Stimulated activated naive CD4-positive, alpha-beta T cell (primary cell): ENCODE measurements at places on chromosomes 2 and 18.

DNA sequence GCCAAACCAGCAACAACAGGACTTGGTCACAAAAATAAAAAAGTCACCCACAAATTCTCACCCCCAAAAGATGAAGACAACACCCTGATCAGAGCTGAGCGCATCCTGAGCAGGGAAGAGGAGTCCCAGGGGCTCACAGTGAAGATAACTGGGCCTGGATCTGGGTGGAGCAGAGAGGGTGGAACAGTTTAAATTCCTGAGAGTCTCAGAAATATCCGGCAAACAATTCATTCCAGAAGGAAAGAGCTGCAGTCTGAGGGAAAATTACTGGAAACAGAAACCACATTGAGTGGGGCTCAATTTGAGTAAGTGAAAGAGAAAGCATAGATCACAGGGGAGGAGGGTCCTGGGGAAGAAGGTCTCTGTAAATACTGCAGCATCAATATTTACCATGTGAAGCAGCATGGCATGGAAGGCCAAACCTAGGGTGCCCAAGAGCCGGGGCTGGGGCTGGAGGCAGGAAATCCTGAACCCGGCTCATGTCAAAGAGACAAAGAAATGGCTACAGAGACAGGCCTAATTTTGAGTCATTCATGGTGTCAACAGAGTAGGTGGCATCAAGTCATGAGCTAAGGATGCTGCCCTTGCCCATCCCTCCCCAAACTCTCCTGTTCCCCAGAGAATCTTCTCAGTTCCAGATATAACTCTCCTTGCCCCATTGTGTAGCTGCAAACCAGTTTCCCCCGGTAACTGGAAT lies 61.4 kb upstream of the ZBTB7C start:
- DNase-seq, result no peak

GRCh38 chr18:4878480-4878879 lies 318.6 kb downstream of the AKAIN1 start:
- no peak for DNase-seq

DNA sequence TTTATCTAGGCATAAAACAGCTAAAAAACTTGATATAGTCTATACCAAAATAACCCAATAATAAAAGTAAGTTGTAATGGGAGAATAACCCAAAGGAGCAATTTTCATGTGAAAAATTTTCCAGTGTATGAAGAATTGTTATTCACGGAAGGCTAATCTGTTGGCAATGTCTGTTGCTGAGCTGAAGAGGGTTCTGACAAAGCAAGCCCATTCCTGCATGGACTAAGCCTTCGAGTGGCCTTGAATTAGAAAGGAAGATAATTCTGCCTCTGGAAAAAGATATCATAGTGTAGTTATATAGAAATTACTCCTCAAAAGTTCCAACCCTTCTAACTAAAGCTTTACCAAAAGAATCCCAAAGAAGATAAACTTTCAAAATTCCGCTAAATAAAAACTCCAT lies 101.5 kb downstream of the MAP2 start:
- DNase-seq, result no peak

DNA sequence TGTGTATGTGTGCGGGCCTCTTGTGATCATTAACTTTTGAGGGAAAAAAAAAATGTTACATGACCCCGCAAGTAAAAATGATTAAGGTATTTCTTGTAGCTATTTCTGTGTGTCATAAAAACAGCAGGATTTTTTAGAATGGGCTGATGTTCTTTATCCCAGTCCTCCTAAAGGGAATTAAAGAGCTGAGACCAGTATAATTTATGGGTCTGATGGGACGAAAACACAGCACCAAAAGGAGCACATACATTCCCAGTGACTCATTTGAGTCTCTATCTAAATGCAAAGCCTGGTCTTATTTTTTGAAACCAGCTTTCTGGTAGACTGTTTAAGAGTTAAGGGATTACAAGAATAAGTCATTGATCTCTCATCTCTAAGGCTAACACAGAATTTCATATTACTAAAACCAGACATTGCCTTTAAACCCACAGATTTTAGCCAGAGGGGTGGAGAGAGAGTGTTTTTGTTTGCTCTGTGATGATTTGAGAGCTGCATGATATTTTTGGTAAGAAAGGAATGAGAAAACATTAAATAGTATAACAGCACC lies 342.3 kb upstream of the EPHA4 start:
- no peak for DNase-seq

DNA sequence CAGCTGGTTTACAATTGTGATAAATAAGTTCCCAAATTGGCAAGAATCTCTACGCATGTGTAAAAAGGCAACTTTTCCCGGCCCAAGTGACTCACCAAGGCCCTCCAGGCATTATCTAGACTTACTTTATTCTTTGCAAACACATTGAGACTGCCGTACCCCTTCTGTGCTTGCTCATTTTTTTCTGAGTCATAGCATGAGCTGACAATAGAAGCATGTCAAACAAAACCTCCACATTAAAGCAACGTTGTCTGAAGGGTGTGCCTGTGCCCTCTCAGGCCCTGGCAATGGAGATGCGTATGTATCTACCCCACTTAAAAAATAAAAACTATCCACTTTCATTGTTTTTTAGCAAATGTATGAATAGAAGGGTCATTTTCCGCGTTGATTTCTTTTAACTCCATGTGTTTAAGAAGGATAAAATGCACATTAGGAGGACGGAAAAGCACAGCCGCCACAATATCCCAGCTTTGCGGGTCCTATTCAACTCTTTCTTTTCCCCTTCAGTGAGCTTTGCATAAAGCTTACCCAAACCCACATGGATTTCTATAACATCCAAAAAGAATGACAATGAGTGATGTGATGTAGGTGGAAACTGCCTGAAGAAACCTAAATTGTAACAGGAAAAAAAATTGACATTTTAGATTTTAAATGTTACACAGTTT lies 298.2 kb downstream of the CDCA7 start:
- DNase-seq, result no peak

- peak; percentile 23 for DNase-seq
Measured at GRCh38 chr2:197238043-197238365, 72.6 kb downstream of the ANKRD44 start.

- no peak for DNase-seq
Measured at GRCh38 chr2:117952228-117952627, 61.6 kb downstream of the CCDC93 start.

DNA sequence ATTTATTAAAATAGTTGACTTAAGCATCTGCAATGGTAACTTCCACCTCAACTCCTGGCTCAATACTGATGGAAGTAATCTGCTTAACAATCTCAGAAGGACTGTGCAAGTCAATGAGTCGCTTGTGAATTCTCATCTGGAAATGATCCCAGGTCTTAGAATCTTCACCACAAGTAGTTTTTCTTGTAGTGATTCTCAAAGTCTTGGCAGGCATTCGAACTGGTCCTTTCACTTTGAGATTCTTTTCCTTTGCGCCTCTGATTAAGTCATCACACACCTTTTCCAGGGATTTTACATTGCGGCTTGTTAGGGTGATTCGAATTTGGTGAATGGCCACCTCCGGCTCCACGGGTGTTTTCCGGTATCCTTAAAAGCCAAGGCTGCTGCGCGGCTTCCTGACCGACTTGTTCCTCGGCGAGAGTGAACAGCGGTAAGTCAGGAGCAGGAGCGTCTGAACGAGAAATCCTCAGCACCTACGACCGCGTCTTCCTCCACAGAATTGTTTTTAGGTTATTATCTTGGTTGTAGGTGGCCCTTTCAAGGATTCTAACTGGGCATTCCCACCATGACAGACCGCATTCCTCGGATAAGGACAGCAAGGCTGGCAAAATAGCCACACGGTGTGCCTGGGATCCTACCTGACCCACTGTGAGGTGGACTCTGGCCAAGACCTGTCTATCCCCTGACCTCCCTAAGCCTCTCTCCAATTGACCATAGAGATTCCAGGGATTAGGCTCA lies 23.8 kb upstream of the SLC20A1 start:
- no peak for DNase-seq

DNA sequence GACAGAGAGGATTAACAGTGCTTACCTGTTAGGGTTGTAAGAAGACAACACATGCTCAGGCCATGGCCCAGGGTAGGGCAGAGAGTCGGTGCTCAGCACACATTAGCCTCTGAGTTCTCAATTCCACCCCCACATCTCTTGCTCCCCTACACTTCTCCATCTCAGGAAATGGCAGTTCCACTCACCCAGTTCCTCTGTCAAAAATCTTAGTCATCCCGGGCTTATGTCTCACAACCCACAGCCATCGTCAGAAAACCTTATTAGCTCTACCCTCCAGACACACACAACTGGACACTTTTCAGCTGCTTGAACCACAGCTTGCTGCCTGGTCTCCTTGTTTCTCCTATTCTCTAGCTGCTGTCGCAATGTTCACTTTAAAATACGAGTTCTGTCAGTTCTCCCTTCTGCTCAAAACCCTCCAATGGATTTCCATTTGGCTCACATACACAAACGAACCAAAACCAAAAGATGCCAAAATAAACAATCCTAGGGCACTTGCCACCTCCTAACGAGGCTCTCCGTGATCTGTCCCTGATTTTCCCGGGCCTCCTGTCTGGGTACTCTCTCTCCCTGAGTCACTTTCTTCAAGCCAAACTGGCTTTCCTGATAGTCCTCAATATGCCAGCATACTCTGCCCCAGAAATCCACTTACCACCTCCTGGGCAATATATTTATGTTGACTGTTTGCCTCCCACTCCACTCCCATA lies 89.7 kb downstream of the KCTD1 start:
- no peak for DNase-seq

- DNase-seq, result no peak
Measured at GRCh38 chr18:36650906-36651305, 177.9 kb downstream of the TPGS2 start.

DNA sequence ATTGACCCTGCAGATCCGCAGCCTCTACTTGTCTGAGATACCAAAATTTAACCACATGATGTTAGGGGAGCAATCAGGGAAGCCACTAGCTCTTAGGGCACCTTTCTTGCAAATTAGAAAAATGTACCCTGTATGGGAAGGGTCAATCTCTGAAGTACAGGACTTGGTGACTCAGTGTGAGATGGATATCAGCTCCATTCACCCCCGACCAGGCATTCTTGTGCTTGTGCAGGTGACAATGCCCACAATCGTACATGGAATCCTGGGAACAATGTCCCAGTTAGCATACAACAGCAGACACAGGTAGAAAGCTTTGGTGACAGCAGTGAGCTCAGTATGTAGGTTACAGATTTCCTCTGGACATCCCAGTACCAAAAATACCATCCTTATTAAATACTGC lies 137.7 kb upstream of the ITGB6 start:
- DNase-seq, result no peak

GRCh38 chr2:237509905-237510304 lies 22.9 kb downstream of the MLPH start:
- no peak for DNase-seq

GRCh38 chr2:136384531-136385303 lies 266.8 kb upstream of the CXCR4 start:
- peak; percentile 7 for DNase-seq

DNA sequence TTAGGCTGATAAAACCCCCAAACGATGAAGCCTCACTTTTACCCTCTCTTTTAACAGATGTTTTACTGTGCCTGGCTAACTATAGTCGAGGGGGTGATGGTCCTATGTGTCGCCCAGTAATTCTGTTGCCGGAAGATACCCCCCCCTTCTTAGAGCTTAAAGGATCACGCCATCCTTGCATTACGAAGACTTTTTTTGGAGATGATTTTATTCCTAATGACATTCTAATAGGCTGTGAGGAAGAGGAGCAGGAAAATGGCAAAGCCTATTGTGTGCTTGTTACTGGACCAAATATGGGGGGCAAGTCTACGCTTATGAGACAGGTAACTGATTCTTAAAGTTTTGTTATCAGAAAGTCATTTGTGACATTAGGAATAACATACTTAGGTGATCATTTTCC lies 20.4 kb downstream of the MSH6 start:
- no peak for DNase-seq

DNA sequence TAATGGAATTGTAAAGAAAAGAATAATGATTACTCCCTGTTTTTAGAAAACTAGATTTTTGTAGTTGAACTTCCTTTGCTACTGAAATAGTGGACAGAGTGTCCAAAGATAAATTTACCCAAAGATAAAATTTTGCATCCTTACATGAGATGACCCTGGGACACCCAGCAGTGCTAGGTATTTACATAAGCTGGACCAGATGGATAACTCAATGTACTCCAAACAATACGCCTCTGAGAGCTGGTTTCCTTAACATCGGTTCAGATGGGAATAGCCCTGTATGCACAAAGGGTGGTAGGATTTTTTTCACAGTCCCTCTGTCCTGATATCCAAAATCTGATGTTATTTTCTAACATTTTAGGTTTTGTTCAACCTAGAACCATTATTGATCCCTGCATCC lies 432.1 kb upstream of the ID2 start:
- DNase-seq, result no peak

- DNase-seq, result no peak
Measured at GRCh38 chr2:2405780-2406179, 74.7 kb upstream of the MYT1L start.

GRCh38 chr18:42401131-42401673 lies 446.2 kb downstream of the PIK3C3 start:
- no peak for DNase-seq
